ENCODE measurements at places on chromosomes 7 and 10.

GRCh38 chr10:12042409-12042796 is 206 bp downstream of the UPF2 start:
- peaks cover 34% of the 10 kb centered on the region for H3K4me1 ChIP-seq
- peak overlapping the region; percentile 100 for H3K27ac ChIP-seq
- H3K4me3 ChIP-seq: peak overlapping the region; percentile 85
- DNase-seq: peak; percentile 59
- peaks cover 17% of the 10 kb centered on the region for H3K36me3 ChIP-seq

GRCh38 chr7:1597791-1598190 is 28.0 kb upstream of the PSMG3 start:
- no peaks in the 10 kb centered on the region for H3K36me3 ChIP-seq
- no peak overlapping the region for H3K4me3 ChIP-seq
- H3K27me3 ChIP-seq: no peaks in the 10 kb centered on the region
- H3K4me1 ChIP-seq: peaks cover 8% of the 10 kb centered on the region

DNA sequence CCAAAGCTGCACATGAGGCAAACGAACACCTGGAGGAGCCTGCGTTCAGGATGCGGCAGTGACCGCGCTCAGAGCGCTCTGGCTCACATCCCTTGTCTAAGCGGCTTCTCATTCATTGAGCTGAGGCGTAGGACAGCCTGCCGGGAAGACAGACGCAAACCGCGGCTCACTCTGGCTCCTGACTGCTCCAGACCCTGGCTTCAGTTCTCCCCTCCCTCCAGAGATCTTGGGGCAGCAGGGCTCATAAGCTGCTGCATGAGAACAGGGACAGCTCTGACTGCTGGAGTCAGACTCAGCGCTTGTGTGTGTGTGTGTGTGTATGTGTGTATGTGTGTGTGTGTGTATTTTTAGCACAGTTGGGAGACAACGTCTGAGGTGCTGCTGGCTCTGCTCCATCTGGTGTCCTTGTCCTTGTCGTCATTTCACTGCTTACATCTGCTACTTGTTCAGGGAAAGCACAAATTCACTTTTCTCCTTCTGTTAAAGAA is 15.8 kb upstream of the LYZL2 start:
- H3K27ac ChIP-seq: no peak overlapping the region
- peaks cover 40% of the 10 kb centered on the region for H3K27me3 ChIP-seq
- H3K4me3 ChIP-seq: no peak overlapping the region
- no peak for DNase-seq
- H3K36me3 ChIP-seq: no peaks in the 10 kb centered on the region

GRCh38 chr10:128095753-128096469 is 30.3 kb downstream of the MKI67 start:
- H3K4me3 ChIP-seq: no peak overlapping the region
- no peak for DNase-seq
- H3K36me3 ChIP-seq: peaks cover 3% of the 10 kb centered on the region
- H3K27ac ChIP-seq: no peak overlapping the region

DNA sequence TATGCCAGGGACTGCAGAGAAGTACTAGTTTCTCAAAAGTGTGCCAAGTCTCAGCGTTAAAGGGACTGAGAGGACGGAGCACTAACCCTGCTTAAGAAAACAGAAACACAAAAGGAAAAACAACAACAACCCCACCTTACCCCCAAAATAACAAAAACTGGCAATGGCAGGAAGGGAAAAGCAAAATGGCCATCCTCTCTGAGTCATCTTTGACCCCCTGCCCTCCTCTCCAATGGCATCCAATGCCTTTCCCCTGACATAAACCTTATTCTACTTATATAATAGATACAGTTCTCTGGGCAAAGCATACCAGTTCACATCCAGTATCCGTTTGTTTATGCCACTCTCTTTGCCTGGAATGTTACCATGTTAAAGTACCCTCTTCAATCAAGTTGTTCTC is 1.6 kb downstream of the POLR1F start:
- no peaks in the 10 kb centered on the region for H3K27me3 ChIP-seq
- peaks cover 5% of the 10 kb centered on the region for H3K36me3 ChIP-seq
- no peak overlapping the region for H3K27ac ChIP-seq
- H3K4me1 ChIP-seq: peaks cover 40% of the 10 kb centered on the region
- H3K4me3 ChIP-seq: peak overlapping the region; percentile 97
- no peak for DNase-seq

- H3K4me1 ChIP-seq: no peaks in the 10 kb centered on the region
- no peak overlapping the region for H3K4me3 ChIP-seq
- DNase-seq: no peak
- H3K27me3 ChIP-seq: peaks cover 13% of the 10 kb centered on the region
- no peak overlapping the region for H3K27ac ChIP-seq
- H3K36me3 ChIP-seq: no peaks in the 10 kb centered on the region
Observed at GRCh38 chr7:131899271-131900030, 343.0 kb upstream of the PODXL start.

DNA sequence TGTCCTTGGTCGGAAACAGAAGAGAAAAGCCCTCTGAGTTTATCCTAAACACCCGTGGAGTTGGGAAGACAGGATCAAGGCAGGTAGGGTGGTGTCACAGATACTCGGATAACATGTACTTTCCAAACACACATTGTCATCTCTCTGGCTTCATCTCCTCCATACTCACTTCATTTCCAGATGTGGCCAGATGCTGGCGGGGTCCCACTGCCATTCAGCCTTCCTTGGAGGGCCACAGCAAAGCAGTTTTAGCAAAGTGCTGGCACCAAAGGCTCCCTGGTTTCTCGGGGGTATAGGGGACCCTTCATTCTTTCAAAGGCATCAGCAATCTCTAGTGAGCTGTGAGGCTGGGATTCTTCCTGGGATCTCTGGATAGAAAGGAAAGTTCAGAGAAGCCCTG is 539.5 kb downstream of the TCERG1L start:
- no peak overlapping the region for H3K27ac ChIP-seq
- no peak overlapping the region for H3K4me3 ChIP-seq
- no peaks in the 10 kb centered on the region for H3K4me1 ChIP-seq
- DNase-seq: no peak
- H3K36me3 ChIP-seq: no peaks in the 10 kb centered on the region
- H3K27me3 ChIP-seq: no peaks in the 10 kb centered on the region

GRCh38 chr7:30172451-30172850 is 37.7 kb downstream of the MTURN start:
- no peak overlapping the region for H3K4me3 ChIP-seq
- no peaks in the 10 kb centered on the region for H3K36me3 ChIP-seq

DNA sequence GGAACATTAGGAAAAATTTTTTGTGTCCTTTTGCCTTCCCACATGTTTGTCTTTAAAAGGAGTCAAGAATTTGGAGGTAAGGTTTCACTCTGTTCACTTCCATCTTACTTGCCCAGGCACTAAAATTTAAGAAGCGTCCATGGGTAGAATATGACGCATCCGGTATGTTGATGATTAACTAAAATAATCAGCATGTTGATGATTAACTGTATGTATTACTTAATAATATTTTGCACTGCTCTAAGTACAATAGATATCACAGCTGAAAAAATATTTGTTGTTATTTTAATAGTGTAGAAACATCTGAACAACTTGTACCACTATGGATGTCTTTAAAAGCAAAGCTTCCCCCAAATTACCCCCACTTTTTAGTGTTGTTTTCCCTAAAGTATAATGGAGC is 11.5 kb downstream of the ANKRD22 start:
- H3K36me3 ChIP-seq: no peaks in the 10 kb centered on the region
- H3K27ac ChIP-seq: no peak overlapping the region
- H3K4me1 ChIP-seq: peaks cover 5% of the 10 kb centered on the region
- no peak overlapping the region for H3K4me3 ChIP-seq
- no peak for DNase-seq

- no peaks in the 10 kb centered on the region for H3K36me3 ChIP-seq
- peaks cover 6% of the 10 kb centered on the region for H3K27me3 ChIP-seq
- no peak overlapping the region for H3K27ac ChIP-seq
- DNase-seq: no peak
- peak overlapping the region; percentile 10 for H3K4me3 ChIP-seq
Observed at GRCh38 chr7:85464042-85464651, 277.3 kb upstream of the SEMA3D start.

DNA sequence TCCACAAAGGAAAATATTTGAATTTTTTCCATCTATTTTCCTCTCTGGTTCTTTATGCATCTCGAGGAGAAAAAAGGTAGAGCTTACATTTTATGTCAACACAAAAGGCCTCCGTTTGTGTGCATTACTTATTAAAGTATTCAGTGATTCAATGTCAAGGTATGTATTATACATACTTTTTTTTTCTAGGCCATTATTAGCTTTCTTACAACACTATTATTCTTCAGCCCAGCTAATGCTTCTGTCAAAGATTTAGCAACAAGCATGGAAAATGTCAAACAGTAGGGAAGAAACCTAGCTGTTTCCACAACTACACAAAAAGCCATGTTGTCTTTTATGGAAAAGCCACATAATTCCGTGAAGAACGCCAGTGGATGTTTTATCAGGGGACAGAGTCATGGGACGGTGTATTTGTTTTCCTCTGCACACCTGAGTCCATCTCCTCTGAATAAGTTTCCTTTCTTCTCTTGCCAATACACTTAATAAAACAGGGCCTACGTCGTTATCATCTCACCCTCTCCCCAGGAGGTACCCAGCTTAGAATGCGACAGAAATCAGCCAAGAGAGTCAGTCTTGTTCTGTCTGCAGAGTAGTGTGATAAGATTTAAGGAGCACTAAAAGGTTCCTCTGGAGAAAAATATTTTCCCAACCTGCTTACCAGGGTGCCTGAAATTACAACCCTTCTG is 209.7 kb upstream of the AUTS2 start:
- H3K4me3 ChIP-seq: no peak overlapping the region
- H3K27me3 ChIP-seq: peaks cover 5% of the 10 kb centered on the region
- no peaks in the 10 kb centered on the region for H3K4me1 ChIP-seq
- no peaks in the 10 kb centered on the region for H3K36me3 ChIP-seq

DNA sequence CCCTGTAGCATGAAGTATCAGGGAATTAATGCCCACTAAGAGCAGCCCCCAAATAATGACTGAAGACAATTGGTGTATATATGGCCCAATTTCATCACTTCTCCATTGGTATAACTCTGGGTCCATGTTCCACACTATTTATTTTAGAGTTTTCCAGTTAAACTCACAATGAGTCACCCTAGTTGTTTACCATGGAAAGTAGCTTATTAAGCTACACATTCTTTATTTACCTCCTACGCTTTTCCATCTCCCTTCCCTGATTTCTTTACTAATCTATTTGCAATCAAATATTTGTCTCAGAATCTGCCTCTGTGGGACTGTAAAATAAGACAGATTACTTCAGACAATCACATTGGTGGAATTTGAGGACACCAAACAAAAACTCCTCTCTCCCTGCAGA is 655.6 kb downstream of the SORCS1 start:
- no peak for DNase-seq
- H3K4me3 ChIP-seq: no peak overlapping the region
- no peak overlapping the region for H3K27ac ChIP-seq
- H3K36me3 ChIP-seq: no peaks in the 10 kb centered on the region
- H3K4me1 ChIP-seq: no peaks in the 10 kb centered on the region

GRCh38 chr7:78607099-78607498 is 808.5 kb downstream of the PHTF2 start:
- H3K4me3 ChIP-seq: no peak overlapping the region
- DNase-seq: no peak
- H3K27ac ChIP-seq: no peak overlapping the region
- H3K27me3 ChIP-seq: no peaks in the 10 kb centered on the region
- H3K36me3 ChIP-seq: no peaks in the 10 kb centered on the region
- no peaks in the 10 kb centered on the region for H3K4me1 ChIP-seq

DNA sequence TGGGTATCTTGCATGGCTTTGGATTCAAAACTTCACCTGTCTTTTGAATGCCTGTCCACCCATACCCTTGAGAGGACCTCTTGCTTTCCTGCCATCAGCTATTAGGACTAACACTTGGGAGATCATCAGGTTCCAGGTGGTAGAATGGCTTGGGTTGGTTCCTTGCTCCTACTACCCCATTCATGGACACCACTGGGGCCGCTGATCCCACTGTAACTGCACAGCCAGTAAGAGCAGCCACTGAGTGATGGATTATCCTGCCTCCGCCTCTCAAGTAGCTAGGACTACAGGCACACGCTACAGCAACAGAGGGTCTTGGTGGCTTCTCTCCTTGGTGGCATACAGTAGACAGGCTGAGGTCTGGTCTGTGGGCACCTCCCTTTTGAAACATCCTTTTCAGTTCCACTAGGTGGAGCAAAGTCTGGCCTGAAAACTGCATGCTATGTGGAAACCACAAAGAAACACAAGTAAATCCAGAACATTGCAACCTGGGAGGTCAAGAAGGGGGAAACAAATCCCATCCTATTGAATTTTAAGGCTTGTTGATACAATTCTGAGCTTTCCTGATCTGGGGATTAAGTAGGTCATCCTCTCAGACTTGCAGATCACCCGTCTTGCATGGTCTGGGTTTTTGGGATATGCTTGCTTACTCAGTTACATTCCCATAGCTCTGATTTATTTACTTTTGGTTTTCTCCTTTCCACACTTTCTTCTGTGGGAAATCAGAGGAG is 9.4 kb downstream of the WBP1L start:
- peaks cover 52% of the 10 kb centered on the region for H3K4me1 ChIP-seq
- no peak overlapping the region for H3K4me3 ChIP-seq
- H3K27ac ChIP-seq: peak overlapping the region; percentile 37
- H3K27me3 ChIP-seq: no peaks in the 10 kb centered on the region
- peaks cover 13% of the 10 kb centered on the region for H3K36me3 ChIP-seq

DNA sequence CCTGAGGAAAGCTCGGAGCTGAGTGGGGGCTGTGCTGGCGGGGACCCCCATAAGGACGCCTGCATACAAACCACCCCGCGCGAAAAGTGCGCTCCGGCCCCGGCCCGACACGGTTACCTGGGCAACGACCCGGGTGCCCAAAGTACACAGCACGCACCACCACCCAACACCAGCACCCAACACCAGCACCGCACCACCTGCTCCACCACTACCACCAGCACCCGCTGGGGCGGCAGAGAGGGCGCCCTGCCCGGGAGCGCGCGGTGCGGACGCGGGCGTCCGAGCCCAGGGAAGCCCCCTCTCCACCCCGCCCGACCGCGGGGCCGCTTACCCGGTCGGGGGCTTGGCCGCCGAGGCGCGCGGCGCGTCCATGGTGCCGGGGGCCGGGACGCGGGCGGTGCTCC is 345 bp downstream of the COBL start:
- no peak overlapping the region for H3K27ac ChIP-seq
- H3K4me3 ChIP-seq: peak overlapping the region; percentile 71
- peaks cover 39% of the 10 kb centered on the region for H3K27me3 ChIP-seq

DNA sequence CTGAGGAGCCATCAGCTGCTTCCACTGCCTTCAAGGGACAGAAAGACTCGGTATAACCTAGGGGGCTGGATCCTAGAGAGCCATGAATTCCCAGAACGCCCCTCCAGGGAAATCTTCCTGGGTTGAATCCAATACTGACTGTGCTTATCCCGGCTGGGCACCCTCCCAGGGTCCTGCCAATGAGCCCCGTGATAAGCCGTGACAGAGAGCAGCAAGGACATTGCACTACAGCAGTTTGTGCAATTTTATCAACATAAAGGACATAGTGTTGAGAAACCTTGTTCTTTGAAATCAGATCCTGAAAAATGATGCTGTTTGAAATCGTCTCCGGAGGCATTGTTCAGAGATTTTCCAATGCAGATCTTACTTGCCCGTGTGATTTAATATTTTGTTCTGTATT is 18.8 kb downstream of the AKR1B1 start:
- H3K27ac ChIP-seq: no peak overlapping the region
- no peaks in the 10 kb centered on the region for H3K4me1 ChIP-seq
- peaks cover 60% of the 10 kb centered on the region for H3K36me3 ChIP-seq
- no peak overlapping the region for H3K4me3 ChIP-seq
- no peaks in the 10 kb centered on the region for H3K27me3 ChIP-seq

Measured in stimulated activated naive B cell treated with anti-CD40 and anti-IgM and Interleukin-4, amounts not matched to agents 10 μg/mL and 1 μg/mL and 100 μg/mL, for 72 hours (primary cell).